ENCODE measurements at places on chromosomes 13 and 19.
A peak's percentile ranks its signal among the peaks of the same experiment; 100 is the strongest.

DNA sequence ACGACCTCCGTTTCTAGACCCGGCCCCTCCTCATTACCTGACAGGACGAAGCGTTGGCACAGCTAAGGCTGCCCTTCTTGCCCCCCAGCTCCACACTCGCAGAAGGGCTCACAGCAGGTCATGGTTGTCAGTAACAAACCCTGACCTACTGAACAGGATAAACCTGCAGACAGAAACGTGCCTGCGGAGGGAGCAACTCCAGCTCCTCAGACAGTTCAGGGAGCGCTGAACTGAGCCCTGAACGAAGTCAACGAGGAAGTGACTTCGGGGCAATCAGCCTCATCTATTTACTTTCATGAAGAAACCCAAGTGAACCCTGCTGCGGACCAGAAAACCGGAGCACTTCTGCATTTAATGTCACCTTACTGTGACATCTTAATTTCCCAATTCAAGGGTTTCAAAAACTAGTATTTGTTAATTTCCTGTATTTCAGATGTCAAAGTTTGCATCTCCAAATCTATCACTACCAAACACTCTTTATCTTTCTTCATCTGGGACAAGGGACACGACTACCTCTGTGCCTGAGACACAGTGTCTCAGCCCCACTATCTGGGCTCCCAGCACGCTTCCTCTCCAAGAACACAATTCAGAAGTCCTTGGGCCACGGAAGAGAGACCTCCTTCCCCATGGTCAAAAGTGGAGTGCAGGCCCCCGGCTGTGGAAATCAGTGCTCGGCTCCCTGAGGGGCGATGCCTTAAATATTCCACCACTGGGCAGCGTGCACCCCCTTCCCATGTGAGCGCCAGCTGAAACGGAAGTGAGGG is 40.2 kb downstream of the CARS2 start:
- DNase-seq = no peak

GRCh38 chr13:40622246-40622645 is 44.2 kb downstream of the FOXO1 start:
- DNase-seq = no peak

DNA sequence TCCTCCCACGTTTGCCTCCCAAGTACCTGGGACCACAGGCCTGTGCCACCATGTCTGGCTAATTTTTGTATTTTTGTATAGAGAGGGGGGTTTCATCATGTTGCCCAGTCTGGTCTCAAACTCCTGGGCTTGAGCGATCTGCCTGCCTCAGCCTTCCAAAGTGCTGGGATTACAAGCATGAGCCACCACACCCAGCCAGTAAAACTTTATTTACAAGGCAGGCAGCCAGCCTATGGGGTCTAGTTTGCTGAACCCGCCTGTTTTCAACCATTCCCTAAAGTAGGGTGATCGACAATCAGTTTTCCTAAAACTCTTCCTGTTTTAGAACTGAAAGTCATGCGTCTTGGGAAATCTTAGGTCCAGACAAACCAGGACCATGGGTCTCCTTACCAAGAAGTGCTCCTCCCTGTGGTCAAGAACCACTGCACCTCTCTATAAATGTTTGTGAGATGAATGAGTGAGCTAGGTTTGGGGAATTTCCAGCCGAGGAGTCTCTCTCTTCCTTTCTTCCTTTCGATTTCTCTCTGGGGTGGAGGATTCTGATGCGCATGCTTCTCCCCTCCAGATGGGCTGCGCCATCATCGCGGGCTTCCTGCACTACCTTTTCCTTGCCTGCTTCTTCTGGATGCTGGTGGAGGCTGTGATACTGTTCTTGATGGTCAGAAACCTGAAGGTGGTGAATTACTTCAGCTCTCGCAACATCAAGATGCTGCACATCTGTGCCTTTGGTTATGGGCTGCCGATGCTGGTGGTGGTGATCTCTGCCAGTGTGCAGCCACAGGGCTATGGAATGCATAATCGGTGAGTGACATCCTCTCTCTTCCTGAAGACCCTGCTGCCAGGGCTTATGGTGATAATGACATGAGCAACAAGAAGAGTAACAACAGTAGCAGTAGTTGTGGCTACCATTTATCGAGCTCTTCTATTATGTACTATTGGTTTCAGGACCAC is 38.7 kb downstream of the ADGRE1 start:
- DNase-seq = peak; percentile 62

DNA sequence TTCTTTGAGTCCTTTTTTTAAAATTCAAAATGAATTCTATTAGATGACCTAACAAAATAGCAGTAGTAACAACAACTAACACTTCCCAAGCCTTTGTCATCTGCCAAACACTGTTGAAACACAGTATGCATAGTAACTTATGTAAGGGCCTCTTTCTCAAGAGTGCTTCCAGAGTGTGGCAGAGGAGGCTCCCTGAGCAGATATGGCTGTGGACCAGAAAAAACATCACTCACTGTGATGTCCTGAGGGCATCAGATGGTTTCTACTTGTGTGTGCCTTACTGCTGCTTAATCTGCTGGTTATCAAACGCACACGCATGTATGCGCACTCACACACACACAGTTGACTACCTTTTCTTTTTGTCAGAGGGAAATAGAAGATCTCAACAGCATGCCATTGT is 110.8 kb downstream of the DLEU7 start:
- DNase-seq = no peak

- DNase-seq = no peak
Observed at GRCh38 chr13:27967736-27968315, 1.3 kb downstream of the CDX2 start.

DNA sequence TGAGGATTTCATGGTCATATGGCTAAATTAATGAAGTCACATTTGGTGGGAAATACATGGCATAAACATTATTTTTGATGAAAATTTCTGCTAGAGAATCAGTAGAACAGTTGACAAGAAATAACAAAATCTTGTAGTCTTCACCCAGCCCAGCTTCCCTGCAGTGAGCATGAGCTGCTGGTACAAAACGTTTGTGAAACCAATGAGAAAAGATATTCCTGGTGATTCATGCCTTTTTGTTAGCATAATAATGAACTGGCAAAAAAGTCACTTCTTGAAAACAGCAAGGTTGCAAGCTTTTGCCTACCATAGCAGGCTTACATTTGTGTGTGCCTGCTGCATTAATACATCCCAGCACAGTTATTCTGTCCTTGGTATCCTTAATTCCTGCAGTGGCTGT is 475.9 kb upstream of the HTR2A start:
- no peak for DNase-seq

- no peak for DNase-seq
Observed at GRCh38 chr13:78784014-78784750, 125.2 kb upstream of the OBI1 start.

DNA sequence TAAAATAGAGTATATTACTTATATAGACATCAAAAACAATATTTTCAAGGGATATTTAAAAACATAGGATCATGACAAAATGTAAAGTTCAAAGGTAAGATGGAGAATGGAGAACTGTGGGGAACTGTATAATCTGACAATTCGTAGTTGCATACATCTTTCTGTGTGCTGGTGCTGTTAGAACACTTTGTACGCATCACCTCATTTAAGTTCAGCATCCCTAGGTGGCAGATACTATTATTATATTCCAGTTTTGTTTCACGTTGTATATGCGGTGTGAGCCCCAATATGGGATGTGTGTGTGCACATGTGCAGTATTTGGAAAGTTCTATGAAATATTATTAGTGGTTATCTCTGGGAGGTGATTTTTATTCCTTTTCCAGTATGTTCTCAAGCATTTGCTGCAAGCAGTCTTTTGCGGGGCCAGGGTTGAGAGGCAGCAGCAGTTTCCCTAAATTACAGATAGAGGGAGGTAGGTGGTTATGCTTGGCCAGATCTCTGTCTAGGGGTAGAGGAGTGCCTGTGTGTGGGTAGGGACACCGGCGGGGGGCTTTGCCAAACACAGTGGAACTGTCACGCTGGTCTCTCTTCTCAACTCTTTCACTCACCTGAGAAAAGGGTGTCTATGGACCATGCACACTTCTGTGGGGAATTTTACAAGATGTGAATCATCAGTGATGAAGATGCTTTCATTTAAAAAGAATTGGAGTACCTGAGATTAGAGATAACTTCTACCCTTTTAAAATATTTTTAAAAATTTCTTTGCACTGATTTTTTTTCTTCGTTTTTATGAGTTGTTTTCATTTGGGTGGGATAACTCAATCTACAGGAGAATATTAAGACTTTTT is 55.6 kb upstream of the ALOX5AP start:
- DNase-seq = peak; percentile 59

DNA sequence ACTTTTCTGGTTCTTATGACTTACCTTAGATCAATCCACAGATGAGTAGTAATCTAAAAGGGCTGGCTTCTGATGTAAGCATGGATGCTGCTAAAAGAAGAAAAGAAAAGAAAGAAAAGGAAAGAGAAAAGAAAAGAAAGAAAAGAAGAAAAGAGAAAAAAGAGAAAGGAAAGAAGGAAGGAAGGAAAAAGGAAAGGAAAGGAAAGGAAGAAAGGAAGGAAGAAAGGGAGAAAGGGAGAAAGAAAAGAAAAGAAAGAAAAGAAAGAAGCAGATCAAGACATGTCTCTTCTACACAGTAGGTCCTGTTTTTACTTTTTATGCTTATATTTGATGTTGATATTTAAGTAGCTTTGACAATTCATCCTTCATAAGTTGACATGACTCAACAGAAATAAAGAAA is 421.3 kb downstream of the DIAPH3 start:
- no peak for DNase-seq

GRCh38 chr13:106534639-106535551 is 567 bp downstream of the EFNB2 start:
- peak; percentile 27 for DNase-seq

DNA sequence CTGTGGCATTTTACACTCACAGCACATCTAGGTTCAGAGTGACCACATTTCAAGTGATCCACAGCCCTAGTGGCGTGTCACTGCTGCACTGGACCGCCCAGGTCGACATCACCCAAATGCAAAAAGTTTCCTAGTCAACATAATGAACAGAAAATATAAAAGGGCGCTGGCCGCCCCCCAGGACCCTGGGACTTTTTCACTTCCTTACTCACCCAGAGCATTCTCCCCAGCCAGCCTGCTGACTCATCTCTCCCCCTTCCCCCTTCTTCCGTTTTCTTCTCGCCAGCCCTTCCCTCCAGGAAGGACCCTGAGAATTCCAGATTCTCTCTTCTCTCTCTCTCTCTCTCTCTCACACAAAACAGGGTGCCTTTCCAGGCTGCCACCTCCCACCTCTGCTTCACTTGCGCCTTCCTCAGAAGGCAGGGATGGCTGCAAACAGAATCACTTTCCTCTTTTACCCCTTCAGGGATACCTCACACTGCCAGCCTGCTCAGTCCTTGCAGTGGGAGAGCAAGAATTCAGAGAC is 21.0 kb upstream of the GRWD1 start:
- DNase-seq = no peak

- no peak for DNase-seq
Observed at GRCh38 chr13:43934273-43934672, 54.6 kb downstream of the LACC1 start.

DNA sequence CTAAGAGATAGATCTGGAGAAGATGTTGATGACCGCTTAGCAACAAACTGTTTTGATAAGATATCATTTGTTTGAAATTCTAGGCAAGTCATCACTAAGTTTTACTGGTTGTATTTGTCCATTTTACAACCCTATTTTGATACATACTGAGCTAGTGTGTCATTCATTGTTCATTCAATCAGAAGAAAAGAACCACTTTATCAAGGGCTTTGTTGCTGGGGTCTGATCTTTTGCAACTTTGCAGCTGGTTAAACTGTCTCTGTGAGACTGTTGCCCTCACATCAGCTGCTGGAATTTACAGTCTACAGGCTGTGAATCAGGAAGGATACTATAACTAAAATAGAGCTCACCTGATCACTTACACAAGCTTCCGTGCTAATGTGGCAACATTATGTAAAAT is 290.5 kb downstream of the RFC3 start:
- DNase-seq = no peak

- no peak for DNase-seq
Observed at GRCh38 chr19:46186717-46187101, 38.7 kb downstream of the IGFL2 start.

- no peak for DNase-seq
Observed at GRCh38 chr19:34806976-34807860, 34.2 kb upstream of the ZNF599 start.

GRCh38 chr13:62432906-62433305 is 1017.3 kb upstream of the PCDH20 start:
- no peak for DNase-seq

GRCh38 chr13:34013061-34013460 is 195.1 kb downstream of the RFC3 start:
- DNase-seq = no peak

Data from CD4-positive, alpha-beta T cell treated with Interleukin-17A for 1 hour (primary cell).